ENCODE measurements at places on chromosomes 12 and 14.

GRCh38 chr12:7090222-7090998 lies 1.8 kb downstream of the C1R start:
- peak; percentile 60 for DNase-seq

- no peak for DNase-seq
These were observed 762 bp downstream of the RABGGTA start for GRCh38 chr14:24270537-24271133.

- no peak for DNase-seq
These were observed 347.8 kb downstream of the KCNH5 start for GRCh38 chr14:62697461-62697860.

- no peak for DNase-seq
These were observed 24.3 kb upstream of the TMEM106C start for GRCh38 chr12:47939009-47939601.

GRCh38 chr12:110921262-110921661 lies 883 bp upstream of the MYL2 start:
- no peak for DNase-seq

DNA sequence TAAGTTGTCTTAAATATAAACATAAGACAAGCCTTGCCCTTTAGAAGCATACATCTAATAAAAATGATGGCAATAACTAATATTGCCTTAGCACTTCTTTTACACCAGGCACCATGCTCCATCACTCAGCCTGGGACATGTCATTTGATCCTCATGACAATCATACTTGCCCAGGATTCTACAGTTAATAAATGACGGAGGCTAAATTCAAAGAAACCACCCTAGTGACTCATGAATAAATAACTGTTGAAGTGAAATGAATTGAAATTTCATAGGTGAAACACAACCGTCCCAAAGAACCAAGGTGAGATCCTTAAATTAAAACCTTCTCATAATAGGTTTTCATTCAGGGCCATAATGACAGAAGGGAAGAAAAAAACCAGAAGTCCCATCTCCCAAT lies 89.5 kb downstream of the GRIN2B start:
- DNase-seq, result no peak

GRCh38 chr12:27911397-27911796 lies 61.1 kb downstream of the PTHLH start:
- DNase-seq, result no peak

- DNase-seq, result no peak
These were observed 189.4 kb downstream of the NRXN3 start for GRCh38 chr14:78359581-78359980.

DNA sequence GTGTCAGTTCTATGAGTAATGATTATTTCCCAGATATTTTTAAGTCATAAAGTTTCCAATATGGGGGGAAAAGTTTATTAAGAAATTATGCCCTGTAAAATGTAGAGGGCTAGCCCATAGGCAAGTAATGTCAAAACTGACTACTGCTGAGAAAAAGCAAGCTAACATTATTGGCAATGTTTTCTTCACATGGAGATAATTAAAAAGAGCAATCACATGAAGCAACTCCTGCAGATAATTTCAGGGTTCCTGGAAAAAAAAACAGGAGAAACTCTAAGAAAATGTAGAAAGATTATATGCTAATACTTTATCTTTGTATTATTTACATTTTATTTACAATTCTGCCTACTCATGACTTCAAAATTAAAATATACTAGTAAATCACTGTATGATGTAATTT lies 39.8 kb downstream of the PPP1R12A start:
- no peak for DNase-seq

DNA sequence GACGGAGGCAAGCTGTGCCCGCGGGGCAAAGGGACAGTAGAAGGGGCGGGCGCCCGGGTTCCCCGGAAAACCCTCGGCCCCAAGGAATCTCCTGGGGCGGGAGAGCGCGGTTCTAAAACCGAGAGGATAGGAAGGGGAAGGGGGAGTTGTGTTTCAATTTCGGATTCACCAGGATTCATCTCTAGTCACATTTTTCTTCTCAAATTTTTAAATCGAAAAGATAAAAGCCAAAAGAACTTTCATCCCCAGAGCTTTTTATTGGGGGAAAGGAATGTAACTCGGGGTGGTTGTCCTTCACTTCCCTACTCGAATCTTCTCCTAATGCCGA lies 1.4 kb downstream of the BMP4 start:
- no peak for DNase-seq

GRCh38 chr12:20722142-20722541 lies 27.0 kb downstream of the SLCO1C1 start:
- DNase-seq, result no peak

GRCh38 chr14:34436118-34436905 lies 25.7 kb downstream of the SPTSSA start:
- no peak for DNase-seq

- DNase-seq, result no peak
These were observed 193.3 kb upstream of the CCND2 start for GRCh38 chr12:4080213-4080612.

GRCh38 chr12:9331218-9331626 lies 123.0 kb upstream of the PZP start:
- DNase-seq, result peak; percentile 81

DNA sequence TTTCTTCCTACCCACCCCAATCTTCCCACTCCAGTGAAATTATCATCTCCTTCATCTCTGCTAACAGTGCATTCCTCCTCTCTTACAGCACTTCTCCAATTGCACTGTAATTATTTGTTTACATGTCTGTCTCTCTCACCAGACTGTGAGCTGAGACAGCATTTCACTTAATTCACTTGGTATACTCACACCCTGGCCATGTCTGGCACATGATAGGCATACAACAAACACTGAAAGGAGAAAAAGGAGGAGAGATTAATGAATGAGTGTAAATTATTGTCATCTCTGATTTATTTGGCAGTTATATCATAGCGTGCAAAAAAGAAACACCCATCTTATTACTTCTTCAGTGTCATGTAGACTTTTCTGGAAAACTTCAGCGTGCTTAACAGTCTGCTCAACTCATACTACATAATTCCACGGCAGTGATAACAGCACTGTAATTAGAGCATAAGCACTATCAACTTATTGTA lies 452.3 kb downstream of the ADAMTS20 start:
- DNase-seq, result no peak

GRCh38 chr12:58247633-58248032 lies 306.3 kb downstream of the ATP23 start:
- DNase-seq, result no peak

DNA sequence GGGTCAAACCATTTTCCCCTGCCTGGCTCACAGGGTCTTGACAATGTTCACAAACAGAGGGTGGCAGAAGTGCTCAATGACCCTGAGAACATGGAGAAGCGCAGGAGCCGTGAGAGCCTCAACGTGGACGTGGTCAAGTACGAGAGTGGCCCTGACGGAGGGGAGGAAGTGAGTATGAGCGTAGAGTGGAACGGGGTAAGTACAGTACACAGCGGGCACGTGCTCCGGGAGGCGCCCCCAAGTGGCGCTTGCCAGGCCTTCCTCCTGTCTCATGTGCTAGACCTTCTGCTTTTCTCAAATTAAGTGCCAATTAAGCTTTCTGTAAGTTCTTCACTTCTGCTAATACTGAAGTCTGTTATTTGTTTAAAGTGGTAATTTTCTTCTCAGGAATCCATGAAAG lies 35.9 kb downstream of the XRCC3 start:
- peak; percentile 78 for DNase-seq

DNA sequence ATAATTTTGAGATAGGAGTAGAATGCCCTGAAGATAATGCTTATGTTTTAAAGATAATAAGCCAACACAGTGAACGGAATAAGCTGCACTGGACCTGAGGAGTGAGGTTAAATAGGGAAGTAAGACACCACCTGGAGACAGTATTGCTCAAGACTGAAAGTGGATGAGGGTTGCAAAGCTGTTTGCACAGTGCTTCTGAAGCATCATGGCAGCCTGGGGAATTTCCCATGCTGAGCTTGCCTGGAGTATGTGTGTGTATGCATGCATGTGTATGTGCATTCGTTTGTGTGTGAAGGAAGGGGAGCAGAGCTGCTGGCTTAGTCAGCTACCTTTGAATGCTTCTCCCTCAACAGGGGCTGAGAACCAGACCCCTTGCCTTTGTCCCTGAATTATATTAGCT lies 35.8 kb downstream of the BHLHE41 start:
- DNase-seq, result no peak

DNA sequence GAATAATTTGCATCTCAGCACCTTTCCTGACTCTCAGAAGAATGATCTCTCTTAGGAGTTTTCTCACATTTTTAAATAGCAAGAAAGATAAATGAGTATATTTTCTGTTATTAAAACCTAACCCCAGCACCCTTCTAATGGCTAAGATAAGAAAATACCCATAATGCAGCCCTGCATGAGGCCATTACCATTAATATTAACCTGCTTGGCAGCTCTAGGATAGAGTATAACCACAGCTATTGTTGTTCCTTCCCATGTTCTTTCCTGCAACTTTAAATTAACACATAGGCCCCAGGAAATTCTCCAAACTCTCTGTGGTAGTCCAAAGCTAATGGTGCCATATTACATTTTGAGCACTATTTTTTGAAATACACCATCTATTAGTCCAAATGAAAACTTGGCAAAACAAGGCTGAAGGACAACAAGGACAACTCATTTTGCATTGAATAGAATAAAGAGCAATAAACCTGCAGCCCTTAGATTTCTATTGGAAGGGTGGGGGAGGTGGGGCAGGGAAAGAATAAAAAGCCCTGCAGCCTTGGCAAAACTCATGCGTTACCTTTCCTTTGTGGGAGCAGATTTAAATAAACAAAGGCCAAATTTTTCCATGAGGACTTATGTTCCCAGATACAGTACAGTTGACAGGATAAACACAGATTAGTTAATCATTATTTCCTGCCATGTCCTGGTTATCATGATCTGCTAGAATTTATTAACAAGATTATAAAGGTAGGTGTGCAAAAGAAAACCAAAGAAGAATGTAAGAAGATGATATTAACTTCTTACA lies 46.9 kb downstream of the BTG1 start:
- DNase-seq, result no peak

GRCh38 chr12:69888901-69889300 lies 63.9 kb downstream of the MYRFL start:
- DNase-seq, result no peak

- DNase-seq, result no peak
These were observed 175.1 kb downstream of the CHST11 start for GRCh38 chr12:104631867-104632266.

DNA sequence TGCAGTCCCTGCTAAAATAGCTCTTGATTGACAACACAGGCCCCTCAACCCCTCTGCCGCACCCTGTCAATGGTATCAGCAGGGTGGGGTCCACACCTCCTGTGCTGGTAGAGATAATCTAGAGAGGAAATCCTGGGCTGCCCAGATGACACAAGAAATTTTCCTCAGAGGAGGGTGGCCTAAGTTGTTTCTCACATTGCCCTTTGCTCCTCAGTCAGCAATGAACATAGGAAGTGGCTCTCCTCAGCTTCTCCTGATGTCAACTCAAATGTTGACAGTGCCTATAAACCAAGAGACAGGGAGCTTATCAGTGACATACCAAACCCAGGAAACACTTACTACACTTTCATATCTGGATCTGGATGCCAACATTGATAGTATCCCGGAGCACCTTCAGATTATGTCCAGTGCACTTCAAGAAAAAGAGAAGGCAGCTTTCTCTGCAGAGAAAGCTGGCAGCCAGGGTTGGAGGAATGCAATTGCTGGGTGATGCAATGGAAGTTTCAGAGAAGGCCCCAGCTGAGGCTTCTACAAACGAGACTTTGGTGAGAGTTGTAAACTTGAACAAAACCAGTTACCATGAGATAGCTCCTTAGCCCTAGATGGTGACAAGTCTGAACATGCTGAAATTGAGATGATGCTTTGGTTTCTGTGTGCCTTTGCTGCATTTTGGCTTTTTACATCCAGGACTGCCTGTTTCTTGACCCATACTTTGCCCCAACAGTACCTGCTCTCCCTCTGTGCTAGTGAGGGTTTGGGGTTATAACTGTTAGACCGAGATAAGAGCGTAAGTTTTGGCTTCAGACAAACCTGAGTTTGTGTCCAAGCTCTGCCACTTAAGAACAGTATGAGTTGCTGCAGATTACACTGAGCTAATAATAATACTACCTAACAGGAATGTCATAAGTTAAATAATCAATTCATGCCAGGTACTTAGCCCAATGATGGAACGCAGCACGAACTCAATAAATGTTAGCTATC lies 183.5 kb downstream of the NUAK1 start:
- no peak for DNase-seq

DNA sequence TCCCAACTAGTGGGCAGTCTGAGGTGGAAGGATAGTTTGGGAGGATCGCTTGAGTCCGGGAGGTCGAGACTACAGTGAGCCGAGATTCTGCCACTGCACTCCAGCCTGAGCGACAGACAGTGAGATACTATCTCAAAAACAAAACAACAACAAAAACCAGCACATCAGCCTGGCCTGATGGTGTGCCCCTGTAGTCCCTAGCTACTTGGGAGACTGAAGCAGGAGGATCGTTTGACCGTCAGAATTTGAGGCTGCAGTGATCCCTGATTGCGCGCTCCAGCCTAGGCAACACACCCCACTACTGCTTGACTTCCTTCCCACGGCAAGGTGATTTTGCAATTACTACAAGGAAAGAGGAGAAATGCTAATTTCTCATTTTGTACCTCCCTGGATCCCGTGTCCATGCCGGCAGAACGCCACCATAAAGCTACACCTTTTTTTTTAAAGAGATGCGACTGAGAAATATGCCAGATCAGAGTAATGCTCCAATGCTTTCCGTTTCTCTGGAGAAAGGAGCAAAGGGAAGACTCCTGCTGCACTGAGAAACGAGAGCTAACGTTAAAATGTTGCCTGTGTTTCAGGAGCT lies 672 bp upstream of the SCFD1 start:
- peak; percentile 11 for DNase-seq

DNA sequence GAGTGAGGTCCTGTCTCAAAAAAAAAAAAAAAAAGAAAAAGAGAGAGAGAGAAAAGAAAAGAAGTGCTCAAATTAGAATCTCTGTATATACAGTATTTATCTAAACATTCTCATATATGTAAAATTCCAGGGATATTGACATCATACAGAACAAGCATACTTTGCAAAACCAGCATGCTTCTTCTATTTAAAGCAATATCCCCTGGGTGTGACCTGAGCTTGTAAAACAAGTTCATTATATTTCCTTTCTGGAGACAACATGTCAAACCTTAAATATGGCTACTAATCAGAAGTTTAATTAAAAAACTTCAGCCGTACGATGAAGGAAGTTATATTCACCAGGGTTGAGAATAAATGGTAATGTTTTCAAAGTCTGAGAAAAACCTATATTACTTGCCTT lies 175.8 kb upstream of the HMGA2 start:
- no peak for DNase-seq

- no peak for DNase-seq
These were observed 1.2 kb upstream of the MAPKAPK5 start for GRCh38 chr12:111840807-111841206.

- DNase-seq, result no peak
These were observed 25.5 kb downstream of the CEP83 start for GRCh38 chr12:94434171-94434570.

All from iPS-NIHi11 (cell line).